ENCODE measurements at places on chromosomes 5 and 9.

DNA sequence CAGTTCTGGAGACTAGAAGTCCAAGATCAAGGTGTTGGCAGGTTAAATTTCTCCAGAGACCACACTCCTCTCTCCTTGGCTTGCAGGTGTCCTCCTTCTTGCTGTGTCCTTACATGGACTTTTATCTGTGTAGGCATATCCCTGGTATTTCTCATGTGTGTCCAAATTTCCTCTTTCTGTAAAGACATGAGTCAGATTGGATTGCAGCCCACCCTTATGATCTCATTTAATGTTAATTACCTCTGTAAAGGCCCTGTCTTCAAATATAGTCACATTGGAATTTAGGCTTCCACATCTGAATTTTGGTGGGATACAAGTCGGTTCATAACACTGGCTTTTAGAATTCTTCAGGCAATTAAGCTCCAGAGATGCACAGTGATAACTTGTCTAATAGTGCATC is 322.2 kb upstream of the GRIA1 start:
- no peak for DNase-seq

DNA sequence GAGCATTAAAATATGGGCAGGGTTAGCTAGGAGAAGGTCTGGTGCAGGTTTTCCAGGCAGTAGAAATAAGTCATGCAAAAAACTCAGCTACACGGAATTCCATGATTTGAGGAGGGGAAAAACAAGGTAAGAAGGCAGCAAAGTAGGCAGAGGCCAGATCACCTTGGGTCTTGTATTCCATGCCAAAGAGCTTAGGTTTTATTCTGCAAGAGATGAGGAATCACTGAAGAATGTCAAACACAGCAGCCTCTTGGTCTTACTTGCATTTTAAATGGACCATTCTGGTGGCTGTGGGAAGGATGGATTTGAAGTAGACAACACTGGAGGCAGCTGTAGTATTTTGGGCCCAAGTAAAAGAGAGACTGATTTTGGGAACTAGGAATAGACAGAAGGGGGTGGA is 8.6 kb downstream of the TRPM3 start:
- no peak for DNase-seq

GRCh38 chr9:129761293-129761900 is 8.6 kb upstream of the PTGES start:
- DNase-seq: peak; percentile 43

GRCh38 chr9:69380301-69380700 is 55.3 kb downstream of the ENTREP1 start:
- DNase-seq: no peak

DNA sequence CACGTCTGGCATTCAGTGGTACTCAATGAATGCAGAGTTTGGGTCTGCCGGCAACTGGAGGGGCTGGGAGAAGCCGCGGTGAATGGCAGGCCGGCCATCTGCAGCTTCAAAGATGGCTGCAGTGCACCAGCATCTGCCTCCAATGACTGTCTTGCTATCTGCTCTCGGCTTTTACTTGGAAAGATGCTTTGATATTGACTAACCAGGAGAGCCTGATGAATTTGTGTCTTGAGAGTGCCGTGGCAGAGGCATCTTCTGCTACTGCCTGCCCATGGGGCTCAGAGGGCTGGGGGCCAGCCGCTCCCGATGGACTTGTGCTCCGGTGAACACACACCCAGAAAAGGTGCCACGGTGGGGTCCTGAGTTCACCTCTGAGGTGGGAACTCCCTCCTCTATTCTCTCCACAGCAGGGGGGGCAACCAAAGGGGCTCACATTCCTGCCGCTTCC is 164.5 kb downstream of the COL23A1 start:
- no peak for DNase-seq

- DNase-seq: peak; percentile 27
These were observed 92.3 kb downstream of the STRBP start for GRCh38 chr9:123175854-123176629.

DNA sequence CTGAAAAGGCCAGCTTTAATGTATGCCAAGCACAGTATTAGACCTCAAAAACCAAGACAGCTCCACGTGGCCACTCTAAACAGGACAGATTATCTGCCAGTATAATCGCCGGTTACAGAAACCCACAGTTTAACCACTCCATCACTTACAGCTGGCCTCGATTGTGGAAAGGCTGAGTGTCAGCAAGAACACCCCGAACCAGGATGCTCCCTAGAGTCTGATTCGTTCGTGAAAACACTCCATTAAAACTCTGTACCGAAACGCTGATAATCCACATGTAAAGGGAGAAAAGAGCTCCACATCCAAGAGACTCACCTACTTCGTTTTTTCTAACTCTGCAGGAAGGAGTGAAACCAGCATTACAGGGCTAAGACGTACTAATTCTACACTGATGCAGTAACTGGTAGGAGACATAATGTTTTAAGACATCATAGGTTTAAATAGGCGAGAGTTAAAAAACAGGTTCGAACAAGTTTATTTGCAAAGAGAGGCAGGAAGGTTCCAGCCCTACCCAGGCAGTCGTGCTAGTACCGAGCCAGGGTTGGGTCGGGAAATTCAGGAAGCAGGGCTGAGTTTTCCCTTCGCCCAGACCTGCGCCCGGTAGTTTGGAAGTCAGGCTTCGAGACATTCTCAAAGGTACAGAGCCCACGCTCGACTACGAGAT is 949 bp downstream of the SERINC5 start:
- peak; percentile 45 for DNase-seq

DNA sequence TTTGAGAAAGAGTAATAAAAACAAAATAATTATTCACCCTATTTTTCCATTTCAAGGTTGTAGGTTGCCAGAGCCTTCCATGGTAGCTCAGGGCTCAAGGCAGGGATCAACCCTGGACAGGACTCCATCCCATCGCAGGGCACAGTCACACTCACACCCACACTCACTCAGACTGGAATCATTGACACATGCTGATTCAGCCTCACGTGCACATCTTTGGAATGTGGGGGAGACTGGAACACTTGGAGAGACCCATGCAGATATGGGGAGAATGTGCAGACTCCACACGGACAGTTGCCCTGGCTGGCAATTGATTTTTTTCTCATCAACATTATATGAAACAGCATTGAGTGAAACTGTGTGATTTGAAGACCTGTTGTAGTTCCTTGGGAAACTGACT is 234.1 kb downstream of the ADGRV1 start:
- no peak for DNase-seq

- DNase-seq: no peak
These were observed 351.5 kb downstream of the BNC2 start for GRCh38 chr9:16519001-16519400.

GRCh38 chr9:124940894-124941678 is at the start of gene GOLGA1:
TSS of gene GOLGA1 (minus strand) at chr9:124941083. CDS start at chr9:124938711, 2,372 bp downstream.
- peak; percentile 98 for DNase-seq

GRCh38 chr9:92686954-92687353 is 17.0 kb upstream of the IPPK start:
- DNase-seq: no peak

DNA sequence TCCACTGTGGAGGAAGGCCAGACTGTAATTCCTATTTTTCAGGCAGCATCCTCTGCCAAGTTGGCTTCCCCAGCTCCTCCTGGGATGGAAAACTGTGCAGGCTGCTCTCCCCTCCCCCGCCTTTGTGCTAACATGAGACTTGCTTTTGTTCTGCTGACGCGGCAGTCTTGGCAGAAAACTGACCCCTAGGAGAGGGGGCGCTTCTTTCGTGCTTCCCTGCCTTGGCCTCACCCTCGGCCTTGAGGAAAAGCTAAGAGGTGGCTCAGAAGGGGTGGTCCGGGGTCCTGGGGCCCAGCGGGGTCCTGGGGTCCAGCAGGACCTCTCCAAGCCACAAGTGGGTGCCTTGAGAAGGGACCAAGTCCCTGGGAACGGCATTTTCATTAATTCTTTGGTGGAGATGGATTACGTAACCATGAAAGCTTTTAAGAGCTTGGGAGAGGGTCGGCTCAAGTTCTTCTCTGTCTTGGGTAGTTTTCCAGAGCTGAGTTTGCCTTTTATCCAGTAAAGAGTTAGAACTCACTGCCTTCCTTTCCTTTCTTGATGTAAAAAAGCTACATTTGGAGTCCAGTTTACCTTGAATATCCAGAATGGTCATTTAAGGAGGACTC is 51.0 kb downstream of the SH3PXD2B start:
- DNase-seq: no peak

DNA sequence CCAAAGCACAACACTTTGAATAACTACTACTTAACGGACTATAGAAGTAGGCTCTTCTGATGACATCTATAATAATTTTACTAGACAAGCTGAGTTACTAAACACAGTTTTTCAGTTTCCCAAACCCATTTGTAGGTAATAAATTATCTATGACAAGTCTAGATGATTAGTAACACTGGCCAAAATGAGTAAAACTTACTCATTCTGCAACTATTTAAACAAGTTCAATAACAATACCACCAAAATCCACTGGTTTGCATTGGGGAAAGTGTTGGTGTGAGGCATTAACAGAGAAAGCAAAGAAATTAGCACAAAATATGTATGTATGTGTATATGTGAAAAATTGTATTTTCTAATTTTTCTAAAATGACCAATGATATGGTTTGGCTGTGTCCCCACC is 119.3 kb downstream of the NR2F1-AS1 start:
- peak; percentile 13 for DNase-seq

DNA sequence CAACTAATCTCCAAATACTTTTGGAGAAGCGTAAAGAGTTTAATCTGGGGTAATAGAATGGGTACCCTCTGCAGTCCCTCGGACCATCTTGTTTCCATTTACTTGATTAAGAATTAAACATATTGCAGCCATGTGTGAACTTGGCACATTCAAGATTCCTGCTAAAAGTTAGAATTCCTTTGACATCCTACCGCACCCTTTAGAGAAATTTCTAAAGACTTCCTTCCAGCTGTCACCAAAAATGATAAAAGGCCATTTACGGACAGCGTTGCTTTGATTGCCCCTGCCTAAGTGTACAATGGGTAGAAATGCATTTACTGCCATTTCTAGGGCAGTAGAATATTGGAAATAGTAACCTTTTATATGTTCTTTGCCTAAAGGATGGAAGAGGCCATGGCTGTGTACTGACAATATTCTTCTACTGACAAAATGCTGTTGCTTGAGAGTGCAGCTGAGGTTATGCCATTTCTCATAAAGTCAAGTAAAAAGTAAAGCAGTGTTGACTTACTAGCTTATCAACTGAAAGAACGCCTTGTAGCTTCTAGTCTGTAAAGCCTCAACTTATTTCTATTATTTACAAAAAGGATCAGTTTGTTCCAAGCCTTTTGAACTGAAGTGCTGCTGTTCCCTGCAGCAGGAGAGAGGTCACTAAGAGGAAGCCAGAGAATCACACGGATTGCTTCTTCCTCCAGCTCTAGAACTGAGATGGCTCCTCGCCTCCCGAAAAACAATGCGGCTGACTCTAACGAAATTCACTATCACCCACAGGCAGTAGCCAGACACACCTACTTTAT is 139.8 kb upstream of the BASP1 start:
- DNase-seq: no peak

DNA sequence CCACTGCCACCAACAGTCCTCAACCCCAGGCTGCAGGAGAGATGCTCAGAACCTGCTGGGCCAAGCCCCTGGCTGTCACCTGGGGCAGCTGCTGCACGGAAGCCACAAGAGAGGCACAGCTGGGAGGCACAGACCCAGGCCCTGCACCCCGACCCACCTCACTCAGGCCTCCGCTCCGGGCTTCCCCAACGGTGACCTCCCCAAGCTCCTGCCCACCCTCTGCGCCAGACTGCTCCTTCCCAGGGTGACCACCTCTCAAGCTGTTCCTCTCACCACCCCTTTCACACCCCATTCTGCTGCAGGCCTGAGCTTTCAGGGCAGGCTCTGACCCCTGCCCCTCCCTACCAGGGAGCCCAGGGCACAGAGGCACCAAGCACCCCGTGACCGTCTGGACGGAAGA is 33.0 kb downstream of the VAV2 start:
- DNase-seq: no peak

GRCh38 chr5:180070756-180071530 is 616 bp downstream of the RNF130 start:
- DNase-seq: peak; percentile 47

GRCh38 chr5:57895766-57896165 is 413.2 kb upstream of the ACTBL2 start:
- peak; percentile 5 for DNase-seq

DNA sequence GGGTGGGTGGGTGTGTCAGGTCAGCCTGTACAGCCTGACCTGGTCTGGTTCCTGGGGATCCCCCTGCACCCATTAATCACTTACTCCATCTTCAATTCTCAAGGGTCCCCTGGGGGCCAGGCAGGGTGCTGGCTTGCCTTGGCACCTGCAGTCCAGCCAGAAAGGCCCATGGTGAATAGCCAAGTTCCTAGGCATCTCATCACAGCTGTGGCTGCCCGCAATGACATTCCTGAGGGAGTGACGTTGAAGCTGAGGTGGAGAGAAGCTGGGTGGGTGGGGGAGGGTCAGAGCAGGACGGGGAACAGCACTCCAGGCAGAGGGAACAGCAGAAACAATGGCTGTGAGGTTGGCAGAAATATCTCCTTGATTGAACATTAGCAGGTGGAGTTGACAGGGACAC is 10.6 kb downstream of the HMCN2 start:
- DNase-seq: peak; percentile 77

DNA sequence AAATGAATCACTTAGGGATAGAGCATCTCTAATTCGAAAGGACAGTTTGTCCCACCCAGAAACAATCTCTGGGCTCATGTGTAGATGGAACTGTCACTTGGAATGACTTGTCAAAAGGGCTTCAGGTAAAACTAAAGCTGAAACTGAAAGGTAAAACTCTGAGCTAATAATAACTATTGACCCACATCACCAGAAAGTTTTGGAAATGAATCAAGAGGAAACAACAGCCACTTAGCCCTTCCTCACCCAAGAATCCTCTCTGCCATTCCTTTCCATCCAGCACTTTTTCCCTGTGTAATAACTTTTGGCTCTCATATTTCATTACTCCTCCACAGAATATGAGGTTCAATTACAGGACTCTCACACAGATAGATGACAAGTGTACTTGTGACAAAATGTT is 14.0 kb upstream of the GLRX start:
- DNase-seq: no peak

- DNase-seq: no peak
These were observed 342.2 kb upstream of the ZNF608 start for GRCh38 chr5:125088522-125089105.

GRCh38 chr5:15252331-15252730 is 247.6 kb upstream of the FBXL7 start:
- DNase-seq: no peak

GRCh38 chr5:174058433-174059122 is 13.1 kb downstream of the NSG2 start:
- no peak for DNase-seq

GRCh38 chr5:149441986-149442385 is 62.9 kb upstream of the IL17B start:
- no peak for DNase-seq

GRCh38 chr9:129687391-129687790 is 21.9 kb downstream of the PRRX2 start:
- no peak for DNase-seq

GRCh38 chr5:126391386-126391785 is 31.8 kb upstream of the GRAMD2B start:
- no peak for DNase-seq

- DNase-seq: no peak
These were observed 1828.2 kb downstream of the MAT2B start for GRCh38 chr5:165333623-165334022.

- no peak for DNase-seq
These were observed 159.4 kb downstream of the SIL1 start for GRCh38 chr5:139038613-139039305.

DNA sequence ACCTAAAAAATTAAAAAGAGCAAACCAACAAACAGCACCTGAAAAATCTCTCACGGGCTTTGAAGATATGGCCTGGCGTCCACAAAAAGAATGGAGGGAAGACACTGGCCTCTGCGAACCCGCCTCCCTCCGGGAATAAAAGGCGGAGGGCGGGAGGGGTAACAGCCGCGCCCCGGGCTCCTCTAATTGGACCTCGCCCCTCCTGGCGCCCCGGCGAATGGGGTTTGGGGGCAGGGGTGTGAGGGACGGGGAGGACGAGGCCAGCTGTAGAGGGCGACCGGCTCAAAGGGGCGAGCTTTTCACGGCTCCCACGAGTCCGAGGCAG is 753 bp downstream of the FANCC start:
- peak; percentile 70 for DNase-seq

Data from AG08395 (cell line).